Dermis blood vessel endothelial cell (primary cell): ENCODE measurements at places on chromosomes 12 and 14. TPM values are rescaled to one million over a fixed set of nuclear protein-coding genes. Genes with fewer than 3 reads are reported as not detected.
A peak's percentile ranks its signal among the peaks of the same experiment; 100 is the strongest.

Gene SDR9C7
- total RNA-seq: not detected in 2 replicates

Gene CLEC1B
- not detected in 2 replicates for total RNA-seq

DNA sequence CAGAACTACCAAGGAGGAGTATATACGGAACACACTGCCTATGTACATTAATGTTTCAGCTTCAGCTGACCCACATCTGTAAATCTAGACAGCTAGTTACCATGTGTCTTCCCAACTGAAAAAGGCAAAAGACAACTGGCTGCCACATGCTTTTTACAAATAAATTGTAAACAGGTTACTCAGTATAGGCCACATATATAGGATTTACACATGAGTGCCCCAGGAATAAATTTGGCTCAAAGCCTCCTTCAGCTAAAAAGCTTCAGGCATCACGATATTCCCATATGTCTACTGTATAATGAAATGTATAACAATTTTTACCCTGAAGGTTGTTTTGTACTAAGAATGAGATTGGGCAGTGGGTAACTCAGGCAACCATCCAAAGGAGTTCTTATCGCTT is 175.9 kb upstream of the BMP4 start:
- no peak for DNase-seq

GRCh38 chr14:20228681-20229080 is at the start of gene OR11H7:
Gene OR11H7, plus strand, starts transcription at chr14:20228981.
- DNase-seq: no peak

Gene GZMB
- total RNA-seq: not detected in 2 replicates

- DNase-seq: no peak
Measured at GRCh38 chr14:99339551-99339950, 67.6 kb upstream of the BCL11B start.

DNA sequence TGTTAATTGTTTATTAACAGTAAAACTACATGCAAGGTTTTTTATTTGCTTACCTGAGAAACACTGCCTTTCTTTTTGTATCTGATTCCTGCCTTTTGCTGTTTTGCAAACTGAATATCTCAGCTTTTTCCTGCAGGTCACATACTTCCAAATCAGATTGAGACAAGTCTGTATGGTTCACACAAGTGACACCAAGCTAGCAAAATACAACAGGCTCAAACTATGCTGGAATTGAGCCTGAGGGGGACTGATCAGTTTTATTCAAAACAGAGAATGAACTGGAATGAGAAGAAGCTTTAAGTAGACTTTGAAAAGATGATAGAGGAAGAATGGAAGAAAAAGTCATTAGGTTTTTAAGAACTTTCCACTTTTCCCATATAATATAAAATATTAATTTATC is 12.2 kb upstream of the CDK17 start:
- no peak for DNase-seq

Gene KCNA5
- not detected in 2 replicates for total RNA-seq

- DNase-seq: no peak
Measured at GRCh38 chr14:75274050-75274898, 4.4 kb upstream of the FOS start.

DNA sequence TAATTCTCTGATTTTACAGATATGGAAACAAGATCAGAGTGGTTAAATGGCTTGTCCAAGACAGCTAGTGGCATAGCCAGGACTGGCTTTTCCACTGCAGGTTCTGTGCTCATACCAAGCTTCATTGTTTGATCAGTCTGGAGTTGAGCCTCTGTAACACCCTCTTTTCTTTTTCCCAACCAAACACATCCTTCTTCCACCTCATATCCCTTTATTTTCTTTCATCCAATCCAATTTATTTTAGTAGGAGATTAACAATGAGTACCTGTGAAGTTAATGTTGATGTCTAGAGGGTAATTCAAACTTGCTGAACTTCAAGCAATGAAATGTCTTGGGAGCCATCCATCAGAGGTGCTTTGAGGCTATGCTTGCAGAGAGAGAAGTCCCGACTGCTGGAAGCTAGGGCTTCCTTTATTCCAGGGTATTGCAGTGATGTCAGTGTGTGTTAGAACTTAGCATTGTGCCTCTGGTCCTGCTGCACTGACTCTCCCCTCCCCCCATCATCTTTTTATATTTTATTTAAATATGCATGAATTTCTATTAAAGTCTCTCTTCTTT is 452.1 kb upstream of the PDE3A start:
- peak; percentile 23 for DNase-seq

DNA sequence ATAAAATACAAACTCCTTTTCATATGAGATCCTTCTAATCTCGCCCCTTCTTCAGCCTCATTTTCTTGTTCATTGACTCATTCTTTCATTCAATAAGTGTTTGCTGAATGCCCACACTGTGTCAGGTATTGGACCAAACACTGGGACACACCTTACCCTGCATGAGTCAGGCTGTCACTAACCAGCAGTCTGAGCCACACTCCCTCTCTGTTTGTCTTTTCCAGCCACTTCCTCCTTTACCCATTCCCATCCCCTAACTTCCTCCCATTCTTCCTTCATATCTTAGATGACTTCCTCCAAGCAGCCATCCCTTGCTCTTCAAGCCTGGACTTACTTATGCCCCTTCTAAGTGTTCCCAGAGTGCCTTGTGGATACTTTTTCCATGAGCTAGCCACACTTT is 27.0 kb upstream of the HIF1A start:
- peak; percentile 36 for DNase-seq

DNA sequence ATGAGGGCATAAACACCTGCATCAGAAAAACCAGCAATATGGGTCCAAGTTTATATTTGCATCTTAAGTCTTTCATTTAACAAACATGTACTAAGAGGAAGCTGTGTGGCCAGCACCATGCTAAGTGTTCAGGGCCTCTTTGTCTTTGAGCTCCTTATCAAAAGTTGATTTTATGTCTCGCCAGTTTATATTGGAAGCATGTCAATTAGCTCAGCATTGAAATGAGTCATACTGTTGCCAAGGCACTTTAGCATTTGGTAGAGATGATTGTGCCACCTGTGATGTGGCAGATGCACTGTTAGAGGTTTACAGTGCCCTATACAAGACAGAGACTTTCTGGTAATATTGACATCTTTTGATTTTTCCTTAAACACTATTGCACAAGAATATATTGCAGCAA is 68.5 kb downstream of the BHLHE41 start:
- DNase-seq: peak; percentile 84

DNA sequence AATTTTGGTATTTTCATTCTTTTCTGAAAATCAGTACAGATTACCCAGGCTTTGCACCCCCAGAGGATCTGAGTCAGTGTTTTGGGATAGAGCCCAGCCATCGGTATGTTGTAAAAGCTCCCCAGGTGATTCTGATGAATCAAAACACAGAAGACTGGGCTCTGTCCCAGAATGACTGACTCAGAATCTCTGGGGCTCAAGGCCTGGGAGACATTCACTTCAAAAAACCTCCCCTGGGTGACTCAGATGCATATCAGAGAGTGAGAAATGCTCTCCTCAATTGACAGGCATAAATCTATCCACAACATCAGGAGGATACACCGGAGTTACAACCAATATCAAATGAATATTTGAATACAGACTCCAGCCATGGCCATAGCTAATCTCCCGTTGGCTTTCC is 32.6 kb downstream of the SLC35F4 start:
- peak; percentile 59 for DNase-seq

DNA sequence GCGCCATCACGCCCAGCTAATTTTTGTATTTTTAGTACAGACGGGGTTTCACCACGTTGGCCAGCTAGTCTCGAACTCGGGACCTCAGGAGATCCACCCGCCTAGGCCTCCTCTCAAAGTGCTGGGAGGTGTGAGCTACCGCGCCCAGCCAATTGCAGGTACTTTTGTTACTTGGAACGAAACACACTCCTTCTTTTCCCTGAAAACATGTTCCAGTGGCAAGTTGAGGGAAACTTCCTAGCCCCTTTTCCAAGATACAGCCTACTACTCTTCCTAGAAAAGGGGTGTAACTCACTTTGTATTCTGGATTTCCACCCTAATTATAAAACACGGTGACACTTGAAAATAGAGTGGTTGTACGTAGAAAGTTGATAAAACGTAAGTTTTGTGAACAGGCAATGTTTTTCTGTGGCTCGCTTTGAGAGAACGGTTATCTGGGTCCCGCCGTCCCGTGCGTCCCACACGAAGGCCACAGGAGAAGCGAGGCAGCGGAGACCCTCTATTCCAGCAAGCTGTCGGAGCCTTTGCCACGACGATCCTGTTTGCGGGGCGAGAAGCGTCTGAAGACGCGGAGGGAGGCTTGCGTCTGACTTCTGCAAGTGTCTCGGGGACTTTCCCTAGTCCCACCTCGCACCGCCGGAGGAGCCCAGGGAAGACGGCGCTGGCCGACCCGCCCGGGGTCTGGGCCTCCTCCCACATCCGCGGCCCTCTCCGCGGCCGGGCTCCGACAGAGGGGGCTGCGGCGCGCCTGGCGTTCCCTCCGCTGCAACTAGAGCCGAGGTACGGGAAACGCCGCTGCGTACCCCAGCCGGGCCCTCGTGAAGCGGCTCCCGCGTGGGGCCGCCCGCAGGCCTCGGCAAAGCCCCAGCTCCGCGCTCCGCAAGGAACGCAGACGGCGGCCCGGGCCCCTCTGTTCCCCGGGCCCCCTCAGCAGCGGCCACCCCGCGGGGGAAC is 745 bp downstream of the CDCA4 start:
- peak; percentile 65 for DNase-seq

DNA sequence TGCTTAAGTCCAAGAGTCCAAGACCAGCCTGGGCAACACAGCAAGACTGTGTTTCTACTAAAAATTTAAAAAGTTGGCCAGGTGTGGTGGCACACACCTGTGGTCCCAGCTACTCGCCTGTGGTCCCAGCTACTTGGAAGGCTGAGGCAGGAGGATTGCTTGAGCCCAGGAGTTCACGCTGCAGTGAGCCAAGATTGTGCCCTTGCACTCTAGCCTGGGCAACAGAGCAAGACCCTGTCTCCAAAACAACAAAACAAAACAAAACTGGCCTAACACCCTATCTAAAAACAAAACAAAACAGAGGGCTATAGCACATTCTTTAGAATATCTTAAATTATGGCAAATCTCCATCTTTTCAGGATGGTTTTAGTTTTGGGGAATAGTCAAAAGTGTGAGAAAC is 3.1 kb upstream of the LYZ start:
- DNase-seq: no peak

DNA sequence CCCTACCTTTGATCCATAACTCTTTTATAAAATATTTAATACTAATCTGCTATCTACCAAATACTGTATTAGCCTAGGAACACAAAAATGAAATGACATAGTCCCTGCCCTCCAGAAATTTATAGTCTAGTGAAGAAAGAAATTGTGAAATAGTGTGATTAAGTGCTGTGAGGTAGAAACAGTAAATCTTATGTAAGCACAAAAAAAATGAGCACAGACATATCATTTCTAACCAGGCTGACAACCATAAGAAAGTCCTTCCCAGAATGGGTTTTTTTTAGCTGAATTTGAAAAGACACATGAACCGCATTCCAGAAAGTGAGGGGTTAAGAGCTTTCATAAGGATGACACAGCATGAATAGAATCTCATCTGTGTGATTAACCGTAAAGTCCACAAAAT is 145.9 kb downstream of the SOX5 start:
- no peak for DNase-seq

DNA sequence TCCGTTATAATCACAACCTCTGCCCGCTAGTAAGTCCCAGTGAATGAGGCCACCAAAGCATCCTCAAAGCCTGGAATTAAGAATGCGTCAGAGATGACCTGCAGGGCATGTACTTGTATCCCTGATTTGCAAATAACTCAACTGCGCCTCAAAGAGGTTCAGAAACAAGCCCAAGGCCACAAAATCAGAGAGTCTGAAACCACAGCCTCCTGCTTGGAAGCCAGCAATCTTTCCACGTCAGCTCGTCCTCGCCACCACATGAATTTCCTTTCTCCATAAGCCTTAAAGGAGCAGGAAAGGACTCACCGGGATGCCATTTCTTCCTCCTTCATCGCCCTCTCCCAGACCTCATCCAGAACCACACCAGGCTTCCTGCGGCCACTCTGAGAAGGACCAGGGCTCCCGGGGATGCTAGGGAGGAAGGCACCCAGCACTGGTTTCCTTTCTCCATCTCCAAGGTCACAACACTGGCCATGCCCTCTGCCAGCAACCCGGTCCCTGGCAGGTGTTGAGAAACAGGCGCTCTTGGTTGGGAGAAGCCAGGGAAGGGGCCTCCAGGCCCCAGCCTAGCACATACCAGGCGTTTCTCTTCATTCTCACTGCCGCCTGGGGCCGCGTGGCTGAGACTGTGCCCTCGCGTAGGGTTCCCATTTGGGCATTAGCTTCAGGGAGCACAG is 191.2 kb upstream of the DIO3 start:
- DNase-seq: no peak

GRCh38 chr14:75427482-75428229 is at the start of gene JDP2:
Gene JDP2, plus strand, starts transcription at chr14:75428022. Its CDS starts 9,899 bp downstream, at chr14:75437921.
- DNase-seq: peak; percentile 63

DNA sequence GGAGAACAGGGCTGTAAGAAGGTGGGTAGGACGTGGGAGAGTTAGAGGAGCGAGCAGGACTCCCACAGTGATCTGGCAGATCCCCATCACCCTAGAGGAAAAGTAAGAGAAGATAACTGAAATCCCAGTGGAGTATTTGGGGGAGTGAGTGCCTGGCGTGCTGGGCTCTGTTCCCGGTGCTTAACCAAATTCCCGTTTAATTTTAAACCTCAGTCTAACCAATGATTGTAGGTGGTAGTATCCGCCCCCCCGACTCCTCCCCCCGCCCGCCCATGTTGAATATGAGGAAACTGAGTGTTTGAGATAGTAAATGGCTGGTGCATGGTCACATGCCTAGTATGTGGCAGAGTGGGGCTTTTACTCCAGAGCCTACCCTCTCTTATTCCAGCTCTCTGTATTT is 1.2 kb downstream of the TARBP2 start:
- DNase-seq: no peak

Gene LRFN5
- not detected in 2 replicates for total RNA-seq

GRCh38 chr12:129532707-129533499 is 370.9 kb downstream of the TMEM132D start:
- DNase-seq: no peak

GRCh38 chr14:49888293-49888692 is 4.6 kb upstream of the ARF6 start:
- no peak for DNase-seq

GRCh38 chr12:115010324-115010995 is 326.5 kb upstream of the TBX3 start:
- no peak for DNase-seq

- DNase-seq: no peak
Measured at GRCh38 chr12:3891201-3891600, 18.0 kb upstream of the PARP11 start.

Gene FAM90A1
- 0.05 TPM in 1 of 2 replicates, not detected in the other for total RNA-seq

DNA sequence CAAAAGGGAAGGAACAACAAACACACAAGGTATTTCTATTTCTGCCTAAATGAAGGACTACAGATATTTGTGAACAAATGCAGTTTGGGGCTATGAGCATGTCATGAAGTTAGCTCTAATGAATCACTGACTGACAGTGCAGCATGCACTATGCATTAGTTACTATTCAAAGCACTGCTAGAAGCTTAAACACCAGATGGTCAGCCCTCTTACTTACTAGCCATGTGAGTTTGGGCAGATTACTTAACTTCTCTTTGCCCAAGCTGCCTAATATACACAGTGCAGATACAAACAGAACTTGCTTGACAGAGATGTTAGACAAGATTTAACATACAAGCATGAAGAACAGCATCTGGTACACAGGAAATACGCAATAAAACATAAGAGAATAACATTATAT is 96.0 kb downstream of the ATXN2 start:
- no peak for DNase-seq
